ENCODE measurements at places on chromosomes 3 and 15.
A peak's percentile ranks its signal among the peaks of the same experiment; 100 is the strongest.

GRCh38 chr3:47421741-47422649 is 41.2 kb downstream of the PTPN23 start:
- DNase-seq: peak; percentile 49

DNA sequence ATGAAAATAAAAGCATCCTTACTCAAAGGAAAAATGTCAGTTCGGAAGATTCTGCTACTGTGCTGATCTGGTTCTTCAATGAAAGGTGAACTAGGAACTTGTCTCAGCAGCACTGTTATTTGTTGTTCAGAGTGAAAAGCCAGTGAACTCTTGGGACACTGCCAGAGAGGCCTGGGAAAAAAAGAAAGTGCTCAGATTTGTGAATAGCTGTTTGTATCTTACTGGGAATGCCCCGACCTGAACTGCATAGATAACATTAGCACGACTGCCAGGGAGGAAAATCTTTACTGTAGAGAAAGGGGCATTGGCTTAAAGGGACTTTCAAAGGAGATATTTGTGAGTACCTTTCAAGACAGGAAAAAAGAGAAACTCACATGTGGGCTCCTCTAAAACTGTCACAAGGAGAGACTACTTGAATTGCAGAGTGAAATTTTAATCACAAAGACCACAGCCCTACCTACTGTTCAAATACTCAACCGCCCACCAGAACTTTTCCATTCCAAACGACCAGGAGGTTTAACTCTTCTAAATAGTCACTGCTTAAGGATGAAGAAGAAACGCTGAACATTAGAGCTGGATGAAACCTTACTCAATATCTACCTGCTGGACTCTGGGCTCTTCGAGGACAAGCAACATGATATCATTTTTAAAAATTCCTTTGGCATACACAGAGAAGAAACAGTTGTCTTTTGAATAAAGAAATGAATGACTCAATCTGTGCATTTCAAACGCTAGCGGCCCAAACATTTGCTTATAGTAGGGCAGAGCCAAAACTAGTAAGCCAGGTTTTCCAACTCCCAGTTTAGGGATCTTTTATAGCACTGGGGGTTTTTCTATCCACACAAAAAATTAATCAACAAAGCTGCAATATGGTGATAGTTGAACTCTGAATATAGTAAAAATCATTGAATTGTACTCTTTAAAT is 13.4 kb downstream of the TAMM41 start:
- DNase-seq: no peak

- DNase-seq: peak; percentile 37
Measured at GRCh38 chr15:70852501-70853317, 1.2 kb downstream of the LARP6 start.

GRCh38 chr3:194287374-194287773 is 63.8 kb downstream of the CPN2 start:
- DNase-seq: no peak

Data from MCF 10A (cell line).